ENCODE measurements at places on chromosomes 6 and 20.

DNA sequence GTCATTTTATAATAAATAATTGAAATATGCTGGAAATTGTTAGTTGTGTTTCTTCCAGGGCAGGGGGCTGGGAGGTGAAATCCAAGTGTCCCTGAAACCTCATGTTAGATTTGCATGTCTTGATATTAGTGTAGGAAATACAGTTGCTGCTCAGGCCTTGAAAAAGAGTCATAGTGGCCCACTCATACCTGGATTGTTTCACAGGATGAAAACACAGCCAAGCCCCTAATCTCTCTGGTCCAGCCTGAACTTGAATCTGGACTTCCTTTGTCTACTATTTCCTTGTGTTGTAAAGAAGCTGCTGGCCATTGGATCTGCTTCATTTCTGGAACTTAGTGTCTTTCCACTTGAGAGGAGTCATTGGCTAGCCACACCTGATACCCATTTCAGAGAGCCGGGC lies 108.8 kb upstream of the JARID2 start:
- DNase-seq, result no peak

DNA sequence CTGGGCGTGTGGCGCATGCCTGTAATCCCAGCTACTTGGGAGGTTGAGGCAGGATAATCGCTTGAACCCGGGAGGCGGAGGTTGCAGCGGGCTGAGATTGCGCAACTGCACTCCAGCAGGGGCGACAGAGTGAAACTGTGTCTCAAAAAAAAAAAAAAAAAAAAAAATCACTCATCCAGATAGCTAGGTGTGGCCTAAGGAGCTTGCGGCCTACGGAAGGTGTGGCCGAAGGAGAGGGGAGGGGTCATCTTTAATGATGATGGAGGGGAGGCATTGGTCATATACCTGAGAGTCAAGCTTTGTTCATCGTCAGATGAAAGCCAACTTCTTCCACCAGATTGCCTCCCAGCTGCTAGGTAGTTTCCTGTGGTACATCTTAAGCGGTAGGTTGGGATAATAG lies 801 bp upstream of the PPARD start:
- no peak for DNase-seq

DNA sequence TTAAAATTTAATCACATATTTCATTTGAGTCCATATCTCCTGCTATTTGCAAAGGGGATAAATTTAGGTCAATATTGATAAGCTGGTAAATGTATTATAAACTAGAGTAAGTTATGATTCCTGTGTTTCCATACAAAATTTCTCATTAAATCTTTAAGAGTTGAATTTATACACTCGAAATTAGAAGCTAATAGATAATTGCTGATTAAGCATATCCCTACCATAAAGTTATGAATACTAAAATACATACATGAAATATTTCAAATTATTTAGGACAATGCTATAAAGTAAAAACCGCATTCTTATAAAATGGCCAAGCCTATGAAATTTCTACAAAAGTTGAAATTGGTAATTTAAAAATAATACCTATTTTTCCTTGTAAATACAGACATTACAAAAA lies 71.5 kb downstream of the FAM184A start:
- no peak for DNase-seq

GRCh38 chr20:42276718-42277602 lies 658.8 kb upstream of the CHD6 start:
- DNase-seq, result no peak

DNA sequence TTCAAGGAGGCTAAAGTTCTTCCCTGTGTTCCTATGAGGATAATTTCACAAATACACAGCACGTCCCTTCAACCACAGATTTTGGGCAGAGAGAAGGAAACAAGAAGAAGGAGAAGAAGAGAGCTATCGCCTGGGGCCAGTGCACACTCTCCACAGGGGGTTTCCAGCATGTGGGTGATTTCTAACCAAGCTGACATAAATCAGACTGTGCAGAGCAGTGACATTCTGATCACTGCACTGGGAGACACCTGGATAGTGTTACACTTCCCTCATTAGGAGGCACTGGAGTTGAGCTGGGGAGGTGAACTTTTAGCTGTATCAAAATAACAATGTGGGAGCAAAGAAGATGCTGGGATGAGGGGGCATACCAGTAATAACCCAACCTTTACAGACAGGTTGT lies 71.8 kb upstream of the CENPW start:
- no peak for DNase-seq

DNA sequence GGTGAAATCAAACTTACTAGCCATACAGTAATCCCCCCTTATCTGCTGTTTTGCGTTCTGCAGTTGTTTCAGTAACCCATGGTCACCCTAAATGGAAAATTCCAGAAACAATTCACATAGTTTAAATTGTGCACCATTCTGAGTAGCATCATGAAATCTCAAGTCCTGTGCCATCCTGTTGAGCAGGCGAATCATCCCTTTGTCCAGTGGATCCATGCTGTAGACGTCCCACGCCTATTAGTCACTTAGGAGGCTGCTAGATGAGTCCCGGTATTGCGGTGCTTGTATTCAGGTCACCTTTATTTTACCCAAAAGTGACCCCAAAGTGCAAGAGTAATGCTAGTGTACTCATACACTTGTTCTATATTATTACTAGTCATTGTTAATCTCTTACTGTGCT lies 46.4 kb downstream of the HECA start:
- DNase-seq, result no peak

DNA sequence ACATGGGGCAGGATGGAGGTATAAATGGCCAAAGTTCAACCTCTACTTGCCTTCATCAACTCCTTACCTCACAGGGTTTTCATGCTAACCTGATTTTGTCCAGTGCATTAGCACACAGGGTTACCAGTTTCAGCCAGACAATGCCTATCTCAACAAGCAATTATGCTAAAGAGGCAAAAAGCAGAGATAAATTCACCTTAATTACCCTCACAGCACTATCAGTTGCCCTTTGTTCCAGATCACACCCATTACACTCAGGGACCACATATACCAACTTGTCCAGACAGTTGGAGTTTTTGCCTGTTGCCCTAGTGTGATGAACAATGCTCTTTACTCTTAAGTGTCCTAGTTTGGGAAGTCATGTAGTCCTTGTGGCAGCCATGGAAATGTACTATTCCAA lies 174.5 kb upstream of the MOCS1 start:
- DNase-seq, result no peak

- no peak for DNase-seq
Observed at GRCh38 chr6:25713824-25714223, 40.7 kb upstream of the SLC17A4 start.

GRCh38 chr6:112269114-112269513 lies 14.7 kb upstream of the LAMA4 start:
- no peak for DNase-seq

DNA sequence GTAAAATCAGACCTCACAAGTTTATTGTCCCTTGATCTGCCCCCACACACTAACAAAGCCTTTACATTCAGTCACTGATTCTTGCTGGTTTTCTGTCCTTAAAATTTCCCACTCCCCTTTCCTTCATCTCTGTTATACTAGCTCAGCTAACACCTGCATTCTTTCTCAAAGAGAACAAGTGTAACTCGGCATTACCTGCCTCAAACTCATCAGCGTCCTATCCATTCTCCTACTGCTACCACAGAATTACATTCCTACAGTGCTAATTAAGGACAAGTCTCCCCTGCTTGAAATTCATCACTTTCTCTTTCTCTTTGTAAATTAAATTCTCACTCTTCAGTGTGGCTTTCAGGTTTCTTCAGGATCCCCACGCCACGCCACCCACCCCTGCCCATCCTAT lies 773.2 kb downstream of the FRK start:
- DNase-seq, result no peak

DNA sequence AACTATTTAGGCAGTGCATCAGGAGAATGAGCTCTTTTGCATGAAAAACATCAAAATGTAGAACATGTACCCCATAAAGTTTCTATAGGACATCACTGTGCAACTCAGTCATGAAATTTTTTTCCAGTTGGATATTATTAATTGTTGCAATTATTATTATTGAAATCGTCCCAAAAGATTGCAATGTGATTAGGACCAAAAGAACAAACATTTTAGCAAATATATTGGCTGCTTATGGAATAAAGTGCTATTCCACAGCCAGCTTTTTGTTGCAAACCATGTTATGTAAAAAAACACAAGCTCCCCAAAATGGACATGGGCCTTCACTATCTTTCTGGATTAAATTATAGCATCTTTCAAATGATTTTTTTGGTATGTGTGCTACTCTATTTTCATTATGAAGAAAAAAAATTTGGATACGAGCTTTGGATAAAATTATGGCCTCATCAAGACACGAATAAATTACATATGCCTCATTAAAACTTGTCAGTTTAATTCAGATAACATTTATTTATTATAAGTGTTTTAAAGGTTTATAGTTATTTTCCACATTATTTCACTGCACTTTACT lies 262.7 kb upstream of the TCF21 start:
- no peak for DNase-seq

- no peak for DNase-seq
Observed at GRCh38 chr20:2652724-2653555, 508 bp downstream of the NOP56 start.

DNA sequence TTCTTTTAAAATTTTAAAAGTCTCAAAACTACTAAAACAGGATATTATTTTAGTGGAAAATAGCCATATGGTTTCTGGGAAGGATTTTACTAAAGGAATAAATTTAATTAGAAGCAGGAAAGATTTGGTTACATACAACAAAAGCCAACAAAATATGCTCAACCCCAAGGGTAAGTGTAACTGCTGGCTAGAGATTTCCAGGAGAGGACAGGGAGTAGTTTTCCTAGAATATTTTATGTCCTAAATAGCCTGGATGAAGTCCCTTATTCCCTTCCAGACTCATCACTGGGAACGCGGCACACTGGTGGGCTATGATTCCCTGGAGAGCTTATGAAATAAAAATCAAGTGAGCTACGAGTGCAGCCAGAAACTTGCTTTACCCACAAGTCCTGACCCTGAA lies 66.6 kb downstream of the SGK1 start:
- DNase-seq, result no peak

DNA sequence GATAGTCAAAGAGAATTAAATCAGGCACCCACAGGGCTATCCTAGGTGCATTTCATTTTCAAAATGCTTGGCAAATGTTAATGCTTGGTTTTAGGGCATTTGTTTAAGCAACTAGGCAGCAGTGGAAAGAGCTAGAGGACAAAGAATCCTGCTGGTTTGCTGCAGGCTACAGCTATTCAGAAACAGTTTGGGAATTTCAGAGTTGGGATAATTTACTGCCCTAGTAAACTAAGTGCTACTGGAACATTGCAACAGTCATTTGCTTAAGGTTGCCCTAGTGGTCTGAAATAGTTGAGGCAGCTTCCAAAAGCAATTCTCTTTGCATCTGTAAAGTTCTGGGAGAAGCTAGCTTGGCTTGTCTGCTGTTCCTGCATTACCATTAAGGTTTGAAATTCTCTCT lies 312.7 kb downstream of the LAMA2 start:
- DNase-seq, result no peak

GRCh38 chr6:99492092-99492491 lies 23.1 kb downstream of the USP45 start:
- no peak for DNase-seq

DNA sequence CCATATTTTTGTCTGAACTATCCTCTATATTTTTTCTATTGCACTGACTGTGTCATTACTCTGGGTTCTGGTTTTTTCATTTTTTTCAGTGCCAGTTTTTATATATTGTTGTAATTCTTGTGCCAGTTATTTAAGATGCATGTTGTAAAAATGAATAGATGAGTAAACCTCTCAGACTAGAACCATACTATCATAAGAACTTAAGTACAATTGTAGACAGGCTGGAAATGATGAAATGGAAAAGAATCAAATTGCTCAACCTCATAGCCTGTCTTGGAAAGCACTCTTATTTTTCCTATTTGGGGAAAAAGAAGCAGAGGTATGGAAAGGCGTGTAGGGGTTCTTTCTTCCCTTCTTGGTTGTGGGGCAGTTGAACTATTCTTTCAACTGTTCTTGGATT lies 30.2 kb downstream of the PANK2 start:
- no peak for DNase-seq

DNA sequence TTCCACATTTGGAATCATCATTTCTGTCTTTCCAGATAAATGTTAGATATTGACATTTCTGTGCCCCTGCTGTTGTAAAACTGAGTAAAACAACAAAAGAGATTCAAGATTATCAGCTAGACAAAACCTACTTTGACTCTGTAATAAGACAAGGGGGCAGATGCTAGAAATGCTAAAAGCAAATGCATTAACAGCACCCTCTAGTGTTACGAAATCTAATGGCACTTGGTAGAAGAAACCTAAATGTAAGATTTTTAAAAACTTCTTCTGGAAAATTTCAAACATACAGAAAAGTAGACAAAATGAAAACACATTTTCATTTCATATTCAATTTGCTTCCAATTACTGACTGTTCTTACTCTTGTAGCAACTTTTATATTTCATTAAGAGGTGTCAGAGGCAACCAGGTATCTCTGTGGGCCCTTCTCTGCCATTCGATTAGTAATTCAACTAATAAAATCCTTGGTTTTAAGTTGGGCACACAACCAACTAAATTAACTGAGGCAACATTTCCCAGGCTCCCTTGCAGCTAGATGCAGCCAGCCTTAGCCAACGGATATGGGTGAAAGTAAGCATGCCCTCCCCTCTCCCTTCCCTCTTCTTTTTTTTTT lies 45.0 kb downstream of the SLC23A2 start:
- no peak for DNase-seq

GRCh38 chr20:420721-421574 lies 12.8 kb downstream of the RBCK1 start:
- no peak for DNase-seq
